ENCODE measurements at places on chromosomes 12 and 14.

DNA sequence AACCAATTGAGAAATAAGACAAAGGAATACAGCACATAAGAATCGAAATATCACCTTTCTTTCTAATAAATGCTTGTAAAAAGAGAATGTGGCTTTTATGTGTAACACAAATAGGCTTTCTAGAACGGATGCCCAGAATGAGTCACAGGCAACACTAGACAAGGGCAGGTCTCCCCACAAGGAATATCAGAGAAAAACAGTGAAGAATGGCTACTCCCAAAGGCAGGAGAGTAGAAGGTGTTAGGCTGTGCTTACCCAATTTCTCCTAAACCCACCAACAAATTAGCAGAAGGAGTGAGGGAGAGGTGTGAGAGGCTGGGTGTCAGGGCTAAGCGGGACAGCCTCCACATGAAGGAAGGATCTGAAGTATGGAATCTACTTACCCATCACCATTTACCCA is 55.2 kb downstream of the GALNT4 start:
- no peak for DNase-seq

- no peak for DNase-seq
These were observed 95.9 kb downstream of the SINHCAF start for GRCh38 chr12:31230004-31230403.

DNA sequence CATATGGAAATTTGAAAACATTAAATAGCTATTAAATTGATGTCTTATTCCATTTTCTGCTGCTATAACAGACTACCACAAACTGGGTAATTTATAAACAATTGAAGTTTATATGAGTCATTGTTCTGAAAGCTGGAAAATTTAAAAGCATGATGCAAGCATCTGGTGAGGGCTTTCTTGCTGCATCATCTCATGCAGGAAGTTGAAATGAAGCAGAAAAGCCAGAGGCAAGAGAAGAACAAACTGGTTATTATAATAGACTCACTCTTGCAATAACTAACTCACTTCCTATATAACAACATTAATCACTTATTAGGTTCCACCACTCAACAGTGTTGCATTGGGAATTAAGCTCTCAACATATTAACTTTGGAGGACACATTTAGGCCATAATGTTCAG is 1277.4 kb downstream of the LRFN5 start:
- DNase-seq: no peak

DNA sequence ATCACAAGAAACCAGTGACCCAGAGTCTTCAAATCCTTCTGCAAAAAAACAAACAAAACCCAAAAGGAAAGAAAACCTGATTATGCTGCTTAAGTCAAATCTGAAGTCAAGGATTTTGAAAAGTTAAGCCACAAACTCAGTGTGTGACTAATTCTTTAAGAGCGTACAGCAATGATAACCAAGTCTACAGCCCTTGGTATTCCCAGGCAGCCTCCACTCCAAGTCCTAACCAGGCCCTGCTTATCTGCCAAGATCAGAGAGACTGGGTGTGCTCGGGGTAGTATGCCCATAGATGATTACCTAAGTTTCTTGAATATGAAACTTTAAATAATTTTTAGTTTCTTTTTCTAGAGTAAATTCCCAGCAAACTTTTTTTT is 13.1 kb downstream of the PGAM5 start:
- no peak for DNase-seq

- DNase-seq: no peak
These were observed 536.3 kb upstream of the CCDC196 start for GRCh38 chr14:65949711-65950516.

DNA sequence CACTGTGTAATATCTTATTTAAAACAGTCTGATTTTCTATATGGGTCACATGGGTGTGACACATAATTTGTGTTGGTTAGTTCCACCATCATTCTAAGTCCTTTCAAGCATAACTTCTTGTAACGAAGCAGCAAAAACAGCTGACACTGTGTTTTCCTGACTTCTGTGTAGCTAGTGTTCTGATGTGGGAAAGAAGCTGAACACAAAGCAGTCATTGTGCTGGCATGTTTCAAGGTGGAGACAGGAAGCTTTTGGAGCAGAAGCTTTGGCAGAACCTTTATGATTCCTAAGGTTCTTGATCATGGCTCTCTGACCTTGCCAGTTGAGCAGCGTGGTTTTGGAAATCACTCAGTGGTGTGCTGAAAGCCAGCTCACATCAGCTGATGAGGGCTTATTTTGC is 351.7 kb upstream of the MDGA2 start:
- DNase-seq: no peak

- DNase-seq: no peak
These were observed 19.4 kb downstream of the CAND1 start for GRCh38 chr12:67288561-67288960.

DNA sequence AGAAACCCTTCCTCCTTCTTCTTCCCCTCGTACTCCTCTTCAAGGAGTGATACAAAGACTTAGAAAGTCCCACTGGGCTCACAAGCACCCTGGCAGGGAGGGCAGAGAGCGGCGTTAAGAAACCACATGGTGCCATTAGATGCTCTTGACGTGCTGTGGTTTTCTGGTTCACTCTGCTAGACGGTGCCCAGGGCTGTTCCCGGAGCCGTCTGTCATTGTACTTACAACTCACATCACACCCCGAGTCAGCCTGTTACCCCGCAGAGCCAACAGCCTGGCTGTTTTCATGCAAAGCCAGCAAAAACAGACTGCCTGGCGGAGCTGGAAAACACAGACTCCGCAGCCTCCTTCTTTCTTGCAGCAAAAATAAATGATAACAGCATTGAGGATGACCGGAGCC is 232.6 kb upstream of the TBX3 start:
- no peak for DNase-seq

GRCh38 chr12:63668028-63668799 is at the start of gene DPY19L2:
Gene DPY19L2 (minus strand): TSS chr12:63668493. CDS start chr12:63668393, 100 bp downstream.
- DNase-seq: peak; percentile 53

GRCh38 chr12:19957308-19958125 is 410.8 kb upstream of the PDE3A start:
- DNase-seq: no peak

DNA sequence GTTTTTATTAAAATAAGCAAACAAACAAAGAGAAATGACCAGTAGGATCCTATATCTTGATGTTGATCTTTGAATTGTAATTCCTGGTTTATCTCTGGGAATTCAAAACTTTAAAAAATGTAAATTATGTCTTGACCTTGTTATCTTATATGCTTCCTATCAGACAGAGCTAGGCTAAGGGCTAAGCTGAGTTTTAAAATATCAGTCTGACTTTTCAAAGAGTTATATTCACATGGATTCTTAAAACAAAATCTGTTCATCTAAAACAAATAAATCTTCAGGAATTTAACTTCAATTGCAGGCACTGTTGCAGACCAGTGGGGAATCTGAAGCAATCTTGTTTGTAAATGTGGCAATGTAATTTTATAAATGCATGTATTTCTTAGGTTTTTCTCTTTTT is 1144.1 kb downstream of the LRFN5 start:
- no peak for DNase-seq

DNA sequence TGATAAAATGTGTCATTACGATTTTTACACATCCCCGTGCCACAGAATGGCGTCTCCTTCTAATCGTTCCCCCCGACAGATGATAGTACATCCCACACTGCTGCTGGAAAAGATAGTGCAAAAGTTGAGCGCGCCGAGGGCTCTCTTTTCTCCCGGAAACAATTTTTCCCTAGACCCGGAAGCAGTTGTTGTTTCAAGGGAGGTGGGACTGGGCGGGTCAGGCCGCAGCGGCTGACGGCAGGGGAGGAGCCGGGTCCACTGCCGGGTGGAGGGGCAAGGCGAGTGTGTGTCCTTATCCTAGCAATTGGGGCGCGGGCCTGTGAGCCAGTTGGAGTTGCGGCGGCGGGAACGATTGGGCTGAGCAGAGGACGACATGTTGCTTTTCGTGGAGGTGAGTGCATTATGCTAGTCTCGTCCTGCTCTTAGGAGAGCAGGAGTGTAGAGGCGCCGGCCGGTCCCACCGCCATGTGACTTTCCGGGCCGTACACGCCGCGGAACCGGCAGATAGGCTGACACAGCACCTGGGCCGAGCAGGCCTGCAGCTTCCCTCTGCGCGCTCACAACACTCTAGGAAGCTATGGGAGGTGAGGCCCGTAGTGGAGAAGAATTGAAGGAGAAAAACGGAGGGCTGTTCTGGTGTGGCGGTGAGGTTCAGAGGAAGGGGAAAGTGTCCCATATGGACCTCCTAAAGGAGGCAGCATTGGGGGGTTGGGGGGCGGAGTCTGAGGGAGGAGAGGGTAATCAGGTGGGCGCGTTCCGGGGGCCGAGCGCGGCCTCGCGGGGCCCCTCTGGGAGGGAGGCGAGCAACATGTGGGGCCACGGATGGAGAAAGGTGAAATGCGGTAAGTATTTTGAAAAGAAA is at the start of gene LARP4:
Gene LARP4 (plus strand): TSS at position 248 of the 862 bp plus-strand sequence. CDS start 126 bp downstream, at position 374.
- DNase-seq: peak; percentile 90

GRCh38 chr12:50174971-50175715 is 8.0 kb upstream of the CERS5 start:
- DNase-seq: no peak

DNA sequence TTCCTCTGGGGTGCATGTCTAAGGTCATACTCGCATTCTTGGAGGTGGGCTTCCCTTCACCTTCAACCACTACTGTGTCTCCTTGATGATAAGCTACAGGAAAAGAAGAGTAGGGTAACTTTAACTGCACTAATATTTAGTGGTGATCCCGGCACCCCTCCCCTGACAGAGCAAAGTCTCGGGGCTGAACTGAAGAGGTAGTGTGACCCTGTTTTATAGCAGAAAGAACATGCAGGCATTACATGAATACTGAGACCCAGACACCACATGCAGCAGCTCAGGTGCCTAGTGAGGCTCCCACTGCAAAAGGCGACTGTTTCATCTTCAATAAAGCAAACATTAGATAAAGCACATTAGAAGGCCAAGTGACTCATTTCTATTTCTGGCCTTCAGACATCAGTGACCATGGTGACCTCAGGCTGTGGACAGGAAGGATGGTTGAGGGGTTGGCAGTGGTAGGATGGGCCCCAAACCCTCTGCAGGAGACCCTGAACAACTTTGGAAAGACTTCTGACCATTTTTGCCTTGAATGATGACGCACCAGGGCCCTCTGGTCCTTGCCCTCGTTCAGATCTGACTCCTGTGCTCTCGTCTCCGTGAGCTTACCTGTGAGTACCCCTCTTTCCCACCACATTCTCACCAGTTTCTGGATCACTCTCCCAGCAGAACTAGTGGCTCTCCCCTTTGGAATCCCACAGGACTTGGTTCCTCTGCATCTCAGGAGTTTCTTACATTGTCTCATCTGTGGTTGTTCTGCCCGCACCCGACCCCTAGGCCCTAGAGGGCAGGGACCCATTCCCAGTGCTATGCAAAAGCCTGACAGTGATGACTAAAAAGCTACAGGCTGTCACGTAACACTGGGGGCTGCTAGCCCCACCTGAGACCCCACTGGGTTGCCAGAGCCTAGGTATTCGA is 23.8 kb upstream of the JPH4 start:
- no peak for DNase-seq

- DNase-seq: no peak
These were observed 50.2 kb downstream of the TPCN1 start for GRCh38 chr12:113271466-113271852.

- DNase-seq: no peak
These were observed 44.7 kb downstream of the FSCB start for GRCh38 chr14:44462381-44462780.

DNA sequence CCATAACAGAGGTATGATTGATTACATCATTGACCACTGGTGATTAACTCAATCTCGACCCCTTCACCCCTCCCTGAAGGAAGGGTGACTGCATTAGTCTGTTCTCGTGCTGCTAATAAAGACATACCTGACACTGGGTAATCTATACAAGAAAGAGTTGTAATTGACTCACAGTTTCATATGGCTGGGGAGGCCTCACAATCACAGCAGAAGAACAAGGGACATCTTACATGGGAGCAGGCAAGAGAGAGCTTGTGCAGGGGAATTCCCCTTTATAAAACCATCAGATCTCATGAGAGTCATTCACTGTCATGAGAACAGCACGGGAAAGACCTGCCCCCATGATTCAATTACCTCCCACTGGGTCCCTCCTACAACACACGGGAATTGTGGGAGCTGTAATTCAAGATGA is 55.9 kb upstream of the TMCC3 start:
- DNase-seq: no peak

- no peak for DNase-seq
These were observed 133.1 kb downstream of the DAAM1 start for GRCh38 chr14:59321626-59321949.

- no peak for DNase-seq
These were observed 37.4 kb downstream of the SPTLC2 start for GRCh38 chr14:77579065-77579464.

DNA sequence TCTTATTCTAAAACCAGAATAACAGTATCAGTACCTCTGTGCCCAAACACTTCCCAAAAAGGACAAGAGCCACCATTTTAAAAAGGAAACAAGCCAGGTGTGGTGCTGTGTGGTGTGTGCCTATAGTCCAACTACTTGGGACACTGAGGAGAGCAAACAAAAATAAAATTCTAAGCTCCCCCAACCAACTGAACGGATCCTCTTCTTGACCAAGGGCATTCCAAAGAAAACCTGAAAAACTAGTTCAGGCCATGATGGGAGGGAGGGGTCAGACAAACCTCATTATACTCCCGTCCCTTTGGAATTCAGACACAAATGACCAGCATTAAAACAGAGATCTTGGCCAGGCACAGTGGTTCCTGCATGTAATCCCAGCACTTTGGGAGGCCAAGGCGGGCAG is 20.5 kb downstream of the SLC11A2 start:
- no peak for DNase-seq

DNA sequence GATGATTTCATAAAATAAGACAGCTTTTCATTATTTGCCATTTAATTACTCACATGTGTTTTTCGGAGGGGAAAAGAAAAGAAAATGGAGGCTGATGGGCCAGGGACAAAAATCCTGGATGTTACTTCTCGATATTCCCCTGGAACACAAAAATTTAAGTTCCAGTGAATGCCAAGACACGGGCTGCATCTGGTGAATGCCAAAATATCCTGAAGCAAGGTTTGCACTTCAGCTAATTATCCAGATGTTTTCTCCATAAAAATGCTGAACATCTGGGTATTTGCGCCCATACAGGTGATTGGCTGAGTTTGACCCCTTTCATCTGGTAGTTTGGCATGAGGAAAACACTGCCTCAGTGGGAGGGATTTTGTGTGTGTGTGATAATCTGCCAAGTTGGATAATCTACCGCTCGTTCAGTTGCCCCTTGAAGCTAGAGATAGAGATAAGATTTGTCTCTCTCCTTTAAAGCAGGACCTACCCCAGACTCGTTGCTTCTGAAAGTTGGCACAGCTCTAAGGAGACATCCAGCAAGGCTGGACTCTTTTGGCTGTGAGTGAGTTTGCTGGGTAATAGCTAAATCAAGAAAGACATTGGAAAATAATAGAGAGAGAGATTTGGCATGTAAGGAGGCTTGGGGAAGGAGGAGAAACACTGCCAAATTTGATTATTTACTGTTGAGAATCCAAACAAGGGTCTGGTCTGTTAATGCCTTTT is 390.0 kb downstream of the EGLN3 start:
- DNase-seq: no peak

DNA sequence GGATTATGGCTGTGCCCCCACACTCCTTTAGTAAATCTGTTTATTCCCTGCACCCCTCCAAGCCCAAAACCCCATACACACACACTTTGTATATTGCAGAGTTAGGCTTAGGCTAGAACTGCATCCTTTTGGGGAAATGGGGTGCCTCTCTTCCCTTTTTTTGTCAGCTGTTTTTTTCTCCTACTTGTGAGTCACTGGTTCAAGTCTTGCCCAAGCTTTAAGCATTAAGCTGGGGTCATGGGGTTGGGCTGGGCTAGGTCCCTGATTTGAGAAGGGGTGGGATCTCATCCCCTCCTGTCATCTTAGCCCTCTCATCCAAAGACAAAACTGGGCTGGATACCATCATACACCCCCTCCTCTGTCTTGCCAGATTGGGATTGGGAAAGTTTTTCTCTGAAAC is 1.6 kb downstream of the LRP1 start:
- DNase-seq: no peak
